ENCODE measurements at places on chromosomes 16 and 17.
A peak's percentile ranks its signal among the peaks of the same experiment; 100 is the strongest.

- no peaks in the 10 kb centered on the region for H3K27me3 ChIP-seq
- peak overlapping the region; percentile 90 for H3K4me3 ChIP-seq
- H3K36me3 ChIP-seq, result peaks cover 4% of the 10 kb centered on the region
- peaks cover 27% of the 10 kb centered on the region for H3K4me1 ChIP-seq
These were observed 674 bp downstream of the C17orf75 start for GRCh38 chr17:32341141-32341856.

GRCh38 chr16:4688674-4689045 lies 4.7 kb upstream of the NUDT16L1 start:
- H3K4me3 ChIP-seq, result no peak overlapping the region
- no peak overlapping the region for H3K27ac ChIP-seq
- H3K36me3 ChIP-seq, result no peaks in the 10 kb centered on the region
- H3K27me3 ChIP-seq, result no peaks in the 10 kb centered on the region

- no peaks in the 10 kb centered on the region for H3K27me3 ChIP-seq
- H3K4me1 ChIP-seq, result peaks cover 2% of the 10 kb centered on the region
- no peaks in the 10 kb centered on the region for H3K36me3 ChIP-seq
These were observed 66.1 kb downstream of the BCAS3 start for GRCh38 chr17:60743799-60744198.

GRCh38 chr17:50508573-50509460 lies 578 bp downstream of the MYCBPAP start:
- DNase-seq, result no peak
- peaks cover 16% of the 10 kb centered on the region for H3K4me1 ChIP-seq

GRCh38 chr17:55219934-55220333 lies 44.8 kb upstream of the HLF start:
- H3K4me1 ChIP-seq, result no peaks in the 10 kb centered on the region
- H3K4me3 ChIP-seq, result no peak overlapping the region
- peaks cover 11% of the 10 kb centered on the region for H3K27me3 ChIP-seq
- no peak overlapping the region for H3K27ac ChIP-seq

DNA sequence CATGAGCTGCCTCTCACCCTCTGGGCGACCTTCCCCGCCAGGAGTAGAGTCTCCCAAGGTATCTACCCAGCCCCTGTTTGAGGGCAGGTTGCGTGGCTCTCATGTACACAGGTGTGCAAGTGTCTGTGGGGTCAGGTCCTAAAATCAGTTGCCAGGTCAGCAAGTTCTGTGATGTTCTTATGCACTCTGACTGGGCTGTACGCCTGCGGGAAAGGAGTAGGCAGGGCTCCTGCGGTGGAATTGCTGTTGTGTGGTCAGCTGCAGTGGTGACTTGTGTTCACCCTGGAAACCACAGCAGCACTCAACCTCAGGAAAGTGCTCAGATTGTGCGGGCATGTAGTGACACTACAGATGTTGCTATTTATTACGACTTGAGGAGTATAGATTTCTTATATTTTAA lies 19.4 kb downstream of the NARF start:
- no peak overlapping the region for H3K27ac ChIP-seq
- DNase-seq, result no peak
- peaks cover 9% of the 10 kb centered on the region for H3K4me1 ChIP-seq
- H3K4me3 ChIP-seq, result no peak overlapping the region

Measured in naive thymus-derived CD8-positive, alpha-beta T cell (primary cell).